Effector memory CD8-positive, alpha-beta T cell (primary cell): ENCODE measurements at places on chromosomes 5 and 9.
A peak's percentile ranks its signal among the peaks of the same experiment; 100 is the strongest.

- DNase-seq = no peak
- no peak overlapping the region for H3K4me3 ChIP-seq
- no peaks in the 10 kb centered on the region for H3K4me1 ChIP-seq
- H3K27me3 ChIP-seq = no peaks in the 10 kb centered on the region
- no peak overlapping the region for H3K27ac ChIP-seq
- H3K36me3 ChIP-seq = no peaks in the 10 kb centered on the region
Measured at GRCh38 chr5:51890435-51891116, 507.3 kb downstream of the ISL1 start.

- H3K4me3 ChIP-seq = no peak overlapping the region
- DNase-seq = no peak
- no peaks in the 10 kb centered on the region for H3K4me1 ChIP-seq
- H3K27me3 ChIP-seq = no peaks in the 10 kb centered on the region
Measured at GRCh38 chr9:72476617-72477437, 44.6 kb upstream of the TMC1 start.

- no peak overlapping the region for H3K27ac ChIP-seq
- H3K27me3 ChIP-seq = peaks cover 57% of the 10 kb centered on the region
- no peaks in the 10 kb centered on the region for H3K36me3 ChIP-seq
- H3K4me1 ChIP-seq = no peaks in the 10 kb centered on the region
- DNase-seq = no peak
- no peak overlapping the region for H3K4me3 ChIP-seq
Measured at GRCh38 chr5:158054223-158055110, 195.5 kb upstream of the CLINT1 start.

DNA sequence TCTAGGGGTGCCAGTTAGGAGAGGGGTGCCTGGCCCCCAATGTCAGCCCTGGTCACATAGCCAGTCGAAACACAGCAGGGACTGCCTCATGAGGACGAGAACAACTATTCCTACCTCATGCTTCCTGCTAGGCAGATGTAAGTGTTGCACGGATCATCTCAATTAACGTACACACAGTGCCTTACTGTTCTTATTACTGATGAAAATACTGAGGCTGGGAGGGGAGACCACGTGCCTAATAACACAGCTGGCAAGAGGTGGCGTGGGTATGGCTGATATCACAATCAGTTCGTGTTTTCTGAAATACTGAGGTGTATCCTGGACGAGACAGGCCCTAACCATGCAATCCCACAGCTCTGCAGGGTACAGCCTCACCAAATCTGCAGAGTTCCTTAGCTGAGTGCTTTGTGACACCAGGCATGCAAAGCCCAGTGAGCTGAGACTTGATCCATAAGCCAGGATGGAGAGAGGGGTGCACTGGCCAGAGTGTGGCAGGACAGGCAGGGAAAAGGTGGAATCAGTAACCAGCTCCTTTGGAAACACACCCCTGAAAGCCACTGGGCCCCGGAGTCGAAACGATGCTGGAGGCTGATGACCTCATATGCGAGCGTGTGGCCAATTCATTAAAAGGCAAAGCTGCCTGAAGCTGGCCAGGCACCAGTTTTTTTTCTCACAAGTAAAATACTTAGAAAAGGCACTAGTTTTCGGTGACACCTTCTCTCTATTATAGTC lies 63.9 kb downstream of the PRRT1B start:
- peaks cover 57% of the 10 kb centered on the region for H3K36me3 ChIP-seq
- peak overlapping the region; percentile 52 for H3K27ac ChIP-seq
- H3K27me3 ChIP-seq = no peaks in the 10 kb centered on the region
- no peak for DNase-seq
- H3K4me3 ChIP-seq = no peak overlapping the region

GRCh38 chr9:97627624-97628023 lies 5.5 kb downstream of the TSTD2 start:
- no peak for DNase-seq
- no peak overlapping the region for H3K4me3 ChIP-seq
- H3K27me3 ChIP-seq = no peaks in the 10 kb centered on the region
- H3K4me1 ChIP-seq = peaks cover 18% of the 10 kb centered on the region
- H3K36me3 ChIP-seq = peaks cover 7% of the 10 kb centered on the region
- H3K27ac ChIP-seq = no peak overlapping the region

GRCh38 chr5:90284375-90284774 lies 125.2 kb downstream of the CETN3 start:
- no peak overlapping the region for H3K27ac ChIP-seq

DNA sequence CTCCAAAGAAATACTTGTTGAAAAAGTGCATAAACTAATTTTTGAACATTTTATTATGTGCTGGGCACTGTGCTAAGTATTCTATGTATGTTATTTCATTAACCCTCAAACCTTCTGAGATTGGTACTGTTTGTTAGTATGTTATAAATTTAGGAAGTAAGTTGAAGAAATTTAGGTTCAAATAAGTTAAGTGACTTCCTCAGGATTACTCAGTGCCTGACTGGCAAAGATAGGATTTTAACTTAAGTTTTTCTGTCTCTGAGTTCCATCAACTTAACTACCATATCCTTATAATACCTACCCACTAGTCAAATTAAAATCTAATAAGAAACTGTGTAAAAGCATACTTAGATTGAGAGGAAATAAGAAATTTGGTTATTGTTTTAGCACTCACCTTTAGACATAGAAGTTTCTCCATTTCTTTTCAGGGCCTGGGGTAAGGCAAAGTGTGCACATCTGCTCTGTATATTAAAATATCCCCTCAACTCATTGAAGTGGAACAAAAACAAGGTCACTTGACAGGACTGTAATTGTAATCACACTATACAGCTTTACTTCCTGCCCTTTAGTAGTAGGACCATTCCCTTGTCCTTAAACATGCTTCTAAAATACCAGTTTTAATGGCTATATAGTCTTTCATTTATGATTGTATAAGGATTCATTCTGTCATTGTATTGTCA lies 15.2 kb downstream of the TGFBR1 start:
- H3K4me3 ChIP-seq = peak overlapping the region; percentile 81
- H3K27ac ChIP-seq = peak overlapping the region; percentile 30
- no peaks in the 10 kb centered on the region for H3K27me3 ChIP-seq
- peaks cover 56% of the 10 kb centered on the region for H3K4me1 ChIP-seq
- no peak for DNase-seq

GRCh38 chr9:72360324-72360723 lies 4.7 kb downstream of the ZFAND5 start:
- no peak overlapping the region for H3K4me3 ChIP-seq
- peaks cover 34% of the 10 kb centered on the region for H3K4me1 ChIP-seq
- H3K27ac ChIP-seq = peak overlapping the region; percentile 10
- peaks cover 76% of the 10 kb centered on the region for H3K36me3 ChIP-seq
- DNase-seq = no peak
- H3K27me3 ChIP-seq = no peaks in the 10 kb centered on the region

DNA sequence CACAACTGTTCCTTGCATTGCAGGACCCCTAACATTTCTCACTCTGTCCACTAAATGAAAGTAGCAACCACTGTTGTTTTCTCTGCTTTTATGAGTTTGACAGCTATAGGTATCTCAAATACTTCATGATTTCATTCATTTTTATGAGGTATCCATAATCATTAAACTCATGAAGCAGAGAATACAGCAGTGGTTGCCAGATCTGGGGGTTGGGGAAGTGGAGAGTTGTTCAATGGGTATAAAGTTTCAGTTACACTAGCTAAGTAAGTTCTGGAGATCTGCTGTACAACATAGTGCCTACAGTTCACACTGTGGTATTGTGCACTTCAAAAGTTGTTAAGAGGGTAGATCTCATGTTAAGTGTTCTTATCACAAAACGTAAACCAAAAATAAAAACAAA lies 23.4 kb upstream of the CAMK4 start:
- no peak overlapping the region for H3K4me3 ChIP-seq
- H3K36me3 ChIP-seq = no peaks in the 10 kb centered on the region
- peaks cover 3% of the 10 kb centered on the region for H3K4me1 ChIP-seq

DNA sequence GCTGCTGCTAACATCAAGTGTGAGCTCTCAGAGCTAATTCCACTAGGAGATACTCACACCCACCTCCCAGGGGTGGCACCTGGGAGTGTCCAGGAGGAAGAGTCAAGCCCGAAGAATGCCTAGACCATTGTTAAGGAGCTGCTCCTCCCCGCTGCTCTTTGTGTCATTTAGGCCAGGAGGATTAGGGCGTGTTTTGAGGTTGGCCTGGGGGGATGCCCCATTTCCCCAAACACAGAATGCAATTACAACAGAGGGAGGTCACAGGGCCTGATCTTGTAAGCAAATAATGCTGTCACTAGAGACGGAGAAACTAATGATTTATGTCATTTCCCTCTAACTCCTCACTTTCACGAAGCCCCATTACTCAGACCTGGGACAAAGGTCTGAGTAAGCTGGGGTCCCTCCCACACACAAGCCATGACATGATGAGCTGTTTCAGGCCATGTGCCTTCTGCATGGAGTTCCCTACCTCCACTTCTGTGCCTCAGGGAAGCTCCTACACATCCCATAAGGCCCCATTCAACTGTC lies 312.5 kb downstream of the ACTL7B start:
- H3K27ac ChIP-seq = no peak overlapping the region
- H3K4me3 ChIP-seq = no peak overlapping the region
- no peak for DNase-seq
- no peaks in the 10 kb centered on the region for H3K36me3 ChIP-seq

DNA sequence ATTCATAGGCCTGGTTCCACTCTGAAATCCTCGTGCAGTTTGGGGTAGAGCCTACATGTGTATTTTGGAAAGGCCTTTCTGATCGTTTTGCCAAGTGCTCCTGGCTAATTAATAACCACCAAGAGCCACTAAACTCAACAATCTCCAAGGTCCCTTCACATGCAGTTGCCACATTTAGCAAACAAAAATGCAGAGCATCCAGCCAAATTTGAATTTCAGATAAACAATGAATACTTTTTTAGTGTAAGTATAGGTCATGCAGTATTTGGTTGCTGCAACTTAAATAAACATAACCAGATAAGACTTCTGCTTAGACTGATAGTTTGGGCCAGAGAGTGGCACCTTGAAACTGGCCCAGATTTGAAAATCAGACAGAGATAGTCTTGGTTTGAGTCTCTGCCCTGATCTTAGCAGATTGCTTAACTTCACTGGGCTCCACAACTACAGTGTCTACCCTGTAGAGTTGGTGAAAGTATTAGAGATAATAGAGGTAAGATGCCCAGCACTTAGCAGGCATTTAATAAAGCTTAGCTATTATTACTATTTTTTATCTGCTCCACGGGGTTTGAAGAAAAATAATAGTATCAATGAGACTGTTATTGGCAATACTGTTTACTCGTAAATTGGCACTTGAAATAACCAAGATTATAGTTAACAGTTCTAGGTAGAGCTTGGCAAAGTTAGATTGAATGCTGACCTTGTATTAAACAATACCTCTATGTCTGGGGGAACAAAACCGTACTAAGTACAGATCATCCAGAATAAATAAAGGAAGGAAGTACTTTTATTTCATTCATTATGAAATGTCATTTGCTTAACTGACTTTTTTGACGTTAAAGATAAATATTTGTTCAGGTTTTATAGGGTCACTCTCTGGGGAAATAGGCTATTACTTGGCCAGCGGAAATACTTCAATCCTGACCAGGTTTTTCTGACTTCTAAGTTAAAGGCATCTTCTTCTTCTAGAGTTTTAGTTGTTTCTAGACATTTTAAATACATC lies 274.8 kb downstream of the DOCK8 start:
- peaks cover 5% of the 10 kb centered on the region for H3K27me3 ChIP-seq
- H3K36me3 ChIP-seq = no peaks in the 10 kb centered on the region
- no peak for DNase-seq

- no peak for DNase-seq
- no peaks in the 10 kb centered on the region for H3K4me1 ChIP-seq
- H3K27ac ChIP-seq = no peak overlapping the region
- H3K4me3 ChIP-seq = no peak overlapping the region
Measured at GRCh38 chr5:76943006-76943405, 9.8 kb upstream of the CRHBP start.

DNA sequence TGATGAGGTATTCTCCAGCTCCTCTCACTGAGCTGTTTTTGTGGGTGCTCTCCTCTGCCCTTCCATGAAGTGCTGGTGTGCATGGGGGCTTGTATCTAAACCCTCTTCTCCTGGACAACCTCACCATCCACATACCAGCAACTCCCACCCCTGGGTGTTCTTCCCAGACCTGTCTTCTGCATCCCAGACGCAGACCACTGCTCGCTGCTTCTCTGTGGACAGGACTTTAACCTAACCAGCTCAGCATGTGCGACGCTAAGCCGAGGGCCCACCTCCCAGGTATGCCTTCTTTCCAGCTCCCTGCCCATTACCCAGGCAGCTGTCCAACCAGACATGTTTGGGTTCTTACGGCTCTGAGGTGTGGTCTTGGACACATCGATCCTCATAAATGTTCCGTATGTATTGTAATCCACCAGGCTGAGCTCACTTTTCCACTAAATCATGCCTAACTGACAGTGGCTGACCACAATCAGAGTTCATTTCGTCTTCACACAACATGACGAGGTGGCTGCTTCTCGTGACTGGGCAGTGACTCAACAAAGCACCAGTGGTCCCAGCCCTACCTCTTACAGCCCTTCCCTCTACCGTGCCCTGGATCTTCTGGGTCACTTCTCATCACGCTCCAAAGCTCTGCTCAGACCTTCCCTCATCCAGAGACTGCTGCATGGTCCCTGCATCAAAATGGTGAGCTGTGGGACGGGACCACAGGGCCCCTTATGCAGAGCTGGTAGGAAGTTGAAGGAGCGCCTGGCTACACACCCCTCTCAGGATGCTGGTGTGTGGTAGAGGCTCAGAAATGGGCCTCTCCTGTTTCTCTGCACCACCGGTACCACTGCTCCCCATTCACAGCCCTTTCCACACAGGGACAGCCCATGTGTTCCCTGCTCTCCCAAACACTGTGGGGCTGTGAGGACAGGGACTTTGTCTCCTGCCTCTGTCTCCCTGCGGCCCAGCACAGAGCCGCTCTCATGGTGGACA lies 9.6 kb upstream of the PTGES2 start:
- peaks cover 3% of the 10 kb centered on the region for H3K36me3 ChIP-seq
- DNase-seq = no peak
- H3K27me3 ChIP-seq = peaks cover 25% of the 10 kb centered on the region
- peaks cover 5% of the 10 kb centered on the region for H3K4me1 ChIP-seq

GRCh38 chr5:175207321-175208040 lies 236.5 kb downstream of the DRD1 start:
- H3K4me3 ChIP-seq = no peak overlapping the region
- no peak for DNase-seq
- no peaks in the 10 kb centered on the region for H3K36me3 ChIP-seq

- no peaks in the 10 kb centered on the region for H3K36me3 ChIP-seq
- no peak overlapping the region for H3K4me3 ChIP-seq
- DNase-seq = no peak
- peaks cover 16% of the 10 kb centered on the region for H3K27me3 ChIP-seq
- H3K4me1 ChIP-seq = no peaks in the 10 kb centered on the region
Measured at GRCh38 chr5:149228618-149229297, 42.9 kb upstream of the AFAP1L1 start.

GRCh38 chr9:10876333-10876732 lies 263.5 kb upstream of the PTPRD start:
- DNase-seq = no peak
- no peaks in the 10 kb centered on the region for H3K27me3 ChIP-seq
- H3K4me3 ChIP-seq = no peak overlapping the region
- no peak overlapping the region for H3K27ac ChIP-seq
- no peaks in the 10 kb centered on the region for H3K36me3 ChIP-seq
- no peaks in the 10 kb centered on the region for H3K4me1 ChIP-seq

DNA sequence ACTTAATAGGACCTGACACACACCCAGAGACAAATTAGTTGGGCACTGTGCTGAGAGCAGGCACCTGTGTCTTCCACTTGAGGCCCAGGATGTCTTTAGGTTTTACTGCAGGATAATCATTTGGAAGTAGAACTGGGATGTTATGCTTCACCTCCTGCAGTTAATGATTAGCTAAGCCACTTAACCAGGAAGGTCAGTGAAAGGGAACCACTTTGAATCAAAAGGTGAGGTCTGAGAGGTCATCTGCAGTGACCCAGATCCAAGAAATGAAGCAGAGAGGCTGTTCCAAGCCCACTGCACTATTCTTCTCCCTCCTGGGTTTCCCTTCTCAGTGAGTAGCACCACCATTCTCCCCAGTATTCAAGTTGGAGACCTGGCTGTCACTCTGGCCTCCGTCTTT lies 110.5 kb downstream of the SNX18 start:
- H3K4me1 ChIP-seq = peaks cover 6% of the 10 kb centered on the region
- no peaks in the 10 kb centered on the region for H3K36me3 ChIP-seq
- DNase-seq = no peak
